ENCODE measurements at places on chromosomes 2 and 18. TPM values are rescaled to one million over a fixed set of nuclear protein-coding genes. Genes with fewer than 3 reads are reported as not detected.

Gene ANTXR1
- 0.05 TPM for total RNA-seq

Gene CRYGC
- total RNA-seq, result not detected

GRCh38 chr2:72579591-72580180, 246.1 kb downstream of the EXOC6B start:
- DNase-seq, result no peak

Gene PPP1R1C
- total RNA-seq, result not detected

DNA sequence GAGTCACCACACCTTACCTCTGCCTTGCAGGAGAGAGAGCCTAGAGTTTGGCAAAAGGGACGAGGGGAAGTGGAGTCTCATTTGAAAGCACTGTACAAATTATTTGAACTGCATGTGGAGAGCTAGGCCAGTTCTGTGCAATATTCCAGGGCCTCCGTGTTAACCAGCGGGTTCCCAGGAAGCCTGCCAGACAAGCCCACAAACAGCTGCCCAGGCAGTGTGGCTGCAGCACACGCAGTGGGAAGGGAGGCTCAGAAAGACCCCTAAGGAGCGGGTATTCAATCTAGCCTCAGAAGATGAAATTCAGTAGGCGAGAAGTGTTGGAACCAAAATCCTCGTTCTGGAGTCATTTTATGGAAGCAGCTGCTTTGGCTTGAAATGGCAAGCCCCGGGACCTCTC, 30.7 kb downstream of the CNGA3 start:
- no peak for DNase-seq

DNA sequence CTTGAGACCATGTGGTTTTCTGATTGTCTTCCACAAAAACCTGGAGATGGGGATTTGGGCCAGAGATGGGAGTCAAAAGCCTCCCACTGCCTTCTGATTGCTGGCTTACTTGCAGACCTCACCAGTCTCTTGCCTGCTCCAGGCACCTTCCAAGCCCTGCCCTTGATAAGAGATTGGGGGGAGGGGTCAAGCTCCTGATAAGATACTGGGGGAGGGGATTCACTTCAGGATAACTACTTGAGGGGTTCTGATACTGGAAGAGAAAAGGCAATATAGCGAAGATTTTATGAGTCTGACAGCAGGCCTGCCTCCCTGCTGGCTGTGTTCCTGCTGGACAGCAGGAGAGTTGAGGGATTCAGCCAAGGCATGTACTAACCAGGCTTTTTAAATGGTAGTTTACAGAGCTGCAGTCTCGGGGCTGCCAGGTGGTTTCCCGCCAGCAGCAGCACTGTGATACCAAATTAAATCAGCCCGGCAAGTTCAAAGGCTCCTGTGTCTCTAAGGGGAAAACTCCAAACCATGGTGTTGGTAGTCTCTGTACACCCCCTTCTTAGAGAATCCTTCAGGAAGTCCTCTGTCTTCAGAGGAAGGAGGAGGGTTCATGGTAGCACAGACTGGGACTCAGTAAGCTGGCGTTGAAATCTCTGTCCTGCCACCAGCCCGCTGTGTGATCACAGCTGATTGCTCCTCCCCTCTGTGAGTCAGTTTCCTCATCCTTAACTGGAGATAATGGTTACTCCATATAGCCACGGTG, 58.3 kb downstream of the FBXO36 start:
- peak; percentile 21 for DNase-seq

Data from activated CD8-positive, alpha-beta T cell treated with anti-CD3 and anti-CD28 coated beads, Interleukin-2, amount 10 ng/mL, durations not matched to agents 7 days and 5 days (primary cell).